ENCODE measurements at places on chromosomes 4 and X.

GRCh38 chr4:8039290-8039689 lies 99.6 kb upstream of the AFAP1 start:
- no peak for DNase-seq

DNA sequence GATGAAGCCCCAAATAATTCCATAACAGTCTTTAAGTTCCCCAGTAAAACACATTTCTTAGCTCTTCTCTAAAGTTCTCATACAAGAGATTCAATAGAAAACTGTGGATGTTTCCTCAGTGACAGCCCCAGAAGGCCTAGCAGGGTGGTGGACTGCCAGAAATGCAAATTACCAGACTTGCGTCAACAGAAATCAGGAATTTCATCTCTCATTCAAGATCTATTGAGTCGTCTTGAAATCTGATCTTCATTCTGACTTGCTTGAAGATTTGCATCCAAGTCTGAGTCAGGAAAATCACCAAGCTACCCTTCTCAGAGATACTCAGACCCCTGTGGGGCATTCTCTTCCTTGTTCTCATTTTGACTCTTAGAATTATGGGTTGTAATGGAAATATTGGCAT lies 68.9 kb upstream of the NDP start:
- no peak for DNase-seq

GRCh38 chrX:100296183-100296753 lies 113.8 kb downstream of the PCDH19 start:
- no peak for DNase-seq

- no peak for DNase-seq
Measured at GRCh38 chr4:15935504-15936402, 2.8 kb downstream of the FGFBP1 start.

- DNase-seq = no peak
Measured at GRCh38 chr4:107468812-107469211, 251.2 kb downstream of the PAPSS1 start.

- no peak for DNase-seq
Measured at GRCh38 chrX:120638619-120639018, 8.8 kb upstream of the C1GALT1C1 start.

DNA sequence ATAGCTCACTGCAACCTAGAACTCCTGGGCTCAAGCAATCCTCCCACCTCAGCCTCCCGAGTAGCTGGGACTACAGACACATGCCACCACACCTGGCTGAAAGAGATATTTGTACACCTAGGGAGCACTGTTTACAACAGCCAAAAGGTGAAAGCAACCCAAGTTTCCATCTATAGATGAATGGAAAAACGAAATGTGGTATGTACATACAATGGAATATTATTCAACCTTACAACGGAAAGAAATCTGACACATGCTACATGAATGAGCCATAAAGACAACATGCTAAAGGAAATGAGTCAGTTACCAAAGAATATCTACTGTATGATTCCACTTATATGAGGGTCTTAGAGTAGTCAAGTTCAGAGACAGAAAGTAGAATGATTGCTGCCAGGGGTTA lies 52.2 kb downstream of the ABCG2 start:
- no peak for DNase-seq

GRCh38 chr4:187071946-187072600 lies 348.4 kb upstream of the FAT1 start:
- DNase-seq = no peak

- DNase-seq = no peak
Measured at GRCh38 chr4:53595204-53595603, 3.9 kb upstream of the LNX1 start.

DNA sequence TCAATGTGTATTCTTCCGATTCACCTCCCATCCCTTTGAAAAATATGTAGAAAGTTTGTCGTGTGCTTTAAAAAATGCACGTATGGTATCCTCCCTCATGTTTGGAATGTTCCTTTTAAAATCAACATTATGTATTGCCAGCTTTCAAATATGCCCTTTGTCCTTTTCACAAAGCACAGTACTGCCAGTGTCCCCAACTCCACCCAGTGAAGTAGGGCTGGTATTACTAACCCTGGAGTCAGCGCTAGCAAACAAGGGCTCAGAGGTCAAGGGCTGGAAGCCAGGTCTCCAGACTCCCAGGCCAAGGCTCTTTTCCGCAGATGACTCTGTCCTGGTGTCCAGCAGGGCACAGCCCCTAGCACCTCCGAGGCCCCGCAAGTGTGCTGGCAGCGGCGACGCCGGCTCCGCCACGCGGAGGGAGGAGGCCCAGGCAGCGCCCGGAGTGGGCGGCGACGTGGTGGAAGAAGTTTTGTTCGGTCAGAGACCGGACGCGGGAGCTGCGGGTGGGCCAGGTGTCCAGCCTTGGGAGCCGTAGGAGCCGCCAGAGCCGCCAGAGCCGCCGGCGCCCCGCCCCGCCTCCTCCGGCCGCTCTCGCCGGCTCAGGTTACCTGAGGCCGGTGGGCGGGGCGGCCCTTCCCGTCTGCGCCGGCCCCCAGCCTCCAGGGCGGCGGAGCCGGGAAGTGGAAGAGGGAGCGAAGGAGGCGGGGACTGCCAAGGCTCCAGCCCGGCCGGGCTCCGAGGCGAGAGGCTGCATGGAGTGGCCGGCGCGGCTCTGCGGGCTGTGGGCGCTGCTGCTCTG lies at the start of gene IL13RA1:
IL13RA1 (plus strand) TSS at position 720 of the 799 bp plus-strand sequence; CDS start at position 753, 33 bp downstream.
- DNase-seq = peak; percentile 3

DNA sequence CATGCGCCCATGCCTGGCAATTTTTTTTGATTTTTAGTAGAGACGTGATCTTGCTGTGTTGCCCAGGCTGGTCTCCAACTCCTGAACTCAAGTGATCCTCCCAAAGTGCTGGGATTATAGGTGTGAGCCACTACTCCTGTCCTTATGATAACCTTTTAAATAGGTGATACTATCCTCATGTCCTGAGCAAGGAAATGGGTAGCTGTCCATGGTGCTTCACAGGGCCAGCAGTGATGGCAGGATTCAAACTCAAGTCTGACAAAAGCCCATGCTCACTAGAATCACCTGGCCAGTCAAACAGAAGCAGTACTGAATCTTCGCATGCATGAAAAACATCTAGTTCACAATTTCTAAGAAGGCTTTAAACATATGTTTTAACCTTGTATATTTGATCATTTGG lies 235.1 kb downstream of the NR3C2 start:
- no peak for DNase-seq
